HS-27A (cell line): ENCODE measurements at places on chromosomes 3 and 15.

DNA sequence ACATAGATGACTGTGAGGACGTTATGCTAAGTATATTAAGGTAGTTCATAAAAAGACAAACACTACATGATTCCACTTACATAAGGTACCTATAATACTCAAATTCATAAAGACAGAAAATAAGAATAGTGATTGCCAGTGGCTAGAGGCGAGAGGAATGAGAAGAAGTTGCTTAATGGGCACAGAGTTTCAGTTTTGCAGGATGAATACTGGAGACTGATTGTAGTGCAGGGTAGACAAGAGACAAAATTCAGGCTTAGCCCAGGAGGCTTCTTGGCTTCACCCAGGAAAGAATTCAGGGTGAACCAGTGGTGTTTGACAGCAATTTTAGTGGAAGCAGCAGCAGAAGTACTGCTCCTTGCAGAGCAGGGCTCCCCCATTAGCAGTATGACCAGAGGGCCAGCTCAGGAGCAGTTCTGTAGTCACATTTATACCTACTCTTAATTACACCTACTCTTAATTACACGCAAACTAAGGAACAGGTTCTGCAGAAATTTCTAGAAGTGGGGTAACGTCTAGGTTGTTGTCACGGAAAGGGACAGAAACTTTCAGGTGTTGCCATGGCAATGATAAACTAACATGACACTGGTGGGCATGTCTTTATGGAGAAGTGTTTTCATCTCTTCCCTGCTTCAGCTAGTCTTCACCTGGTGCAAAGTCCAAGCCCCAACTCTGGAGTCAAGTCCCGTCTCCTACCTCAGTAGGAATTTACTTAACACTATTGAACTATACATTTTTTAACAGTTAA lies 55.2 kb downstream of the TBL1XR1 start:
- DNase-seq: no peak

GRCh38 chr3:197748597-197749314 lies 927 bp upstream of the FYTTD1 start:
- no peak for DNase-seq

- no peak for DNase-seq
Observed at GRCh38 chr3:124831628-124832199, 55.5 kb downstream of the ITGB5 start.

GRCh38 chr15:56821721-56822425 lies 88.6 kb upstream of the ZNF280D start:
- no peak for DNase-seq

DNA sequence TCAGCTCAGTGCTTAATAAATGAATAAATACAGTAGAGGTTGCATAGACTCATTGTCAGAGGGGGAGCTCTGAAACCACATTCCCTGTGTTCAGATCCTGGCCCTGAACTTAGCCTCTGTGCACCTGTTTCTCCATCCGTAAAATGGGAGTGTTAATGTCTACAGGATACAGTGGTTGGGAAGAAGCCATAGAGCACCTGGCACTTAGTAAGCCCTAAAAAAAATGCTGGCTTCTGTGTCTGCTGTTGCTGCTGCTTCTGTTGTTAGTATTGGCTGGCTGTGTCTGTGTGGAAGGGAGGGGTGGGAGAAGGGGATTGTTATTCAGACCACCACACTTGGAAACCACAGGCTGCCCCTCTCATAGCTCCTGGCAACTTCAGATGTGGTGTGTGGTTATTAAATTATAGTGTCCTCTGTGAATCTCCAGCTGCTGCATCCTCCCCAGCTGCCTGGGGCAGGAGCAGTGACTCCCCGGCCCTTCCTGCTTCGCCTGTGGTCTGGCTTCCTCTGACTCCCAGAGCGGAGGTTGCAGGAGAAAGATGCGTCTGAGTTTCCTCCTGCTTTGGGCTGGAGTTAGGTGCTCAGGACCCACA lies 31.0 kb downstream of the FGD5 start:
- DNase-seq: no peak

DNA sequence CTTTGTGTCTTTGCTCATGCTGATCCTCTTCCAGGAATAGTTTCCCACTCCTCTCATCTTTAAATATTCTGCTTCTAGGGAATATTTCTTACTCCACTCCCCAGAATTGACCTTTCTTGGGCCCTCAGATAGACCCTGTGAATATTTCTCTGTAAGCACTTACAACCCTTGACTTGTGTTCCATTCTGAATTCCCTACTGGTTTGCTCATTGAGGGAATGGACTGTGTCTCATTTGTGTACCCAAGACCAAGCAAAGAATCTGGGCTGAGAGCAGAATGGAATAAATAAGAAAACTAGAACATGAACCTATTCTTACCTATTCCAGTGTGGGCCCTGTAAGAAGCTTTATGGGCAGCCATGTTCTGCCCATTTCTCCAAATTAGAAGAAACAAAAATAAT lies 72.7 kb upstream of the TSPAN3 start:
- DNase-seq: no peak

DNA sequence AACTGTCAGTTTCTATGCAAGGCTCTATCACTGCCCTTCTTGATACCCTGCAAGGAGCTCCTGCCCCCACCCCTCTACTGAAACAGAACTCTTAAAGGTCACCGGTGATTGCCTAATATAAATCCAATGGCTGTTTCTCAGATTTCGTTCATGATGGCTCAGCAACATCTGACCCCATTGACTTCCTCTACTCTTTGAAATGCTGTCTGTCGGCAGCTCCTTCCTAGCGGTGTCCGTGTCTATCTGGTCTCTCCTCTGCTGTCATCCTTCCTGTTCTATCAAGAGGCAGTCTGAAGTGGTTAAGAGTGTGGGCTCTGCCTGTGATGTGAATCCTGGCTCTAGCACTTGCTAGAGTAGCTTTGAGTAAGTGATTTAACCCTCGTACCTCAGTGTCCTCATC lies 5.5 kb downstream of the TMEM266 start:
- DNase-seq: no peak

DNA sequence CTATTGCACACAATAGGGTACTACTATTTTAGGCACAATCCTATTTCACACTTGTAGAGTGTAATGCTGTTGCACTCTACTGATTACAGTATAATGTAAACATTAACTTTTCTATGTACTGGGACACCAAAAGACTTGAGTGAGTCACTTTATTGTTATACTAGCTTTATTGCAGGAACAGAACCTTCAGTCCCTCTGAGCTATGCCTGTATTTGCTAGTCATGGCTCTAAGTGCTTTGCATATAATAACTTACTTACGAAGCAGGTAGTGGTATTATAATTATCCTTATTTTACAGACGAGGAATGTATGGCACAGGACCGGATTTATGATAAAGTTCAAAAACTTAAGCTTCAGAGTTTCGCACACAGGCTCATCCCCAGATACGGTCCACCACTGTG lies 106.6 kb upstream of the SLC6A6 start:
- no peak for DNase-seq

DNA sequence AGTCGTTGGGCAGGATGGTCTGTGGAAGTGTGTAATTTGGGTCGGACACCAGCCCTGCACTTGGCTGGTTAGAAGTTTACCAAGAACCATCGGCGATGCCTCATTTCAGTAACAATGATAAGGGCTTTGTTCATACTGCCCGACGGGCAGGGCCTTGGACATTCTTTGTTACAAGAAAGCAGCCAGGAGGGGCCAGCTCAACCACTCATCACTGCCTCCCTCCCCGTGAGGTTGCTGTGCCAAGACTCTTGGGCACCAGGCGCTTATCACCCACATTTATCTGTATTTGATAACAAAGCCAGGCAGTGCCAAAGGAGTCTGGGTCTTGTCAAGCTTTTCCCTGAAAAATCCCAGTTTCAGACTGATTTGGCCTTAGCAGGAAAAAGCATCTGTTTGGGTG lies 235.0 kb downstream of the ADAMTS17 start:
- DNase-seq: no peak

- no peak for DNase-seq
Observed at GRCh38 chr15:92925454-92925853, 25.3 kb downstream of the CHD2 start.

DNA sequence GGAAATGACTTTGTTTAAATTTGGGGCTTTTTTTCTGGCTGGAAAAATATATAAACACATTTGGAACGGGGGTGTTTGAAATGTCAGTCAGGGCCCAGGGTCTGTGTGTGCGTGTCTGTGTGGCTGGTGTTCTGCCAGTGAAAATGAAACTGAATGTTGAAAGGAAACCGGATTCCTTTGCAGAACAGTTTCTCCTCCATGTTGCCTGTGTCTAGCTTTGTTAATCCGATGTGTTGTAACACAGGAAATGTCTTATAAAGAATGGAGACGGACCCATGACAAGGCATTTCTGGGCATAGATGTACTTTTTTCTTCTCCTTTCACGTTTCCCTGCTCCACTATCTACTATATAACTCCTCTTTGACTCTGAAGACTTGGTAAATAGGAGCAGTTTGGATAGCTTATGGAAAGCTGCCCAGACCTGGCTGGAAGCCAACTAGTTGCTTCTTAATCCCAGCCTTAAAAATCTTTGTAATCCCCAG lies 2.8 kb downstream of the SQOR start:
- no peak for DNase-seq

- no peak for DNase-seq
Observed at GRCh38 chr15:48190932-48191573, 412 bp upstream of the CTXN2 start.

GRCh38 chr3:180416111-180416594 lies 185.8 kb upstream of the TTC14 start:
- DNase-seq: no peak

GRCh38 chr3:25971736-25972135 lies 181.8 kb downstream of the OXSM start:
- DNase-seq: no peak

DNA sequence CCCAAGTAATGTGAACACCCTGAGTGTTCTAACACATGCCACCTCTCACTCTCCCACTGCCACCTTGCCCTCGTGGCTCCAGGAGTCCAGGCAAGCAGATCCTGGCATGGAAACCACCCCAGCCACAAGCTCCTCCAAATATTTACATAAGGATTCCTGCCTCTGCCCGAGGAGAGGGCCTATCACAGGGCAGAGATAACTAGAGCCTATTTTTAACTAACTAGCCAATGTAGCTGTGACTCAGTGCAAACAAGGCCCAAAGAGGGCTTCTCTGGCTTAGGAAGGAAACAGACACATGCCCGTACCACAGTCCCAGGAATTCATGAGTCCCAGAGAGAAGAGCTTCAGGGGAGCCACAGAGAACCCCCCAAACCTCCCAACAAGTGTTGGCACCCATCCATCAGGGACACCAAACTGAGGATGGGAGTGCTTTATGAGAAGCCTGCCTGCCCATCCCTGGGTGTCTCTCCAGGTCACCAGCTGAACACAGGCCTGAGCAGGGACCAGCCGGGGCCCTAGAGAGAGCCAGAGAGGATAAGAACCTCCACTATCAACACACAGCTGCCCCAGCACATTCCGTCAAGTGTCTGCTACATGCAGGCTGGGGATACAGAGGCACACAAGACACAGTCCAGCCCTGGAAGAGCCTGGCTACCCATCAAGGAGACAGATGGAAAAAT lies 9.2 kb downstream of the FYCO1 start:
- DNase-seq: peak; percentile 74

GRCh38 chr15:76904461-76905012 lies 603 bp downstream of the SCAPER start:
- no peak for DNase-seq

DNA sequence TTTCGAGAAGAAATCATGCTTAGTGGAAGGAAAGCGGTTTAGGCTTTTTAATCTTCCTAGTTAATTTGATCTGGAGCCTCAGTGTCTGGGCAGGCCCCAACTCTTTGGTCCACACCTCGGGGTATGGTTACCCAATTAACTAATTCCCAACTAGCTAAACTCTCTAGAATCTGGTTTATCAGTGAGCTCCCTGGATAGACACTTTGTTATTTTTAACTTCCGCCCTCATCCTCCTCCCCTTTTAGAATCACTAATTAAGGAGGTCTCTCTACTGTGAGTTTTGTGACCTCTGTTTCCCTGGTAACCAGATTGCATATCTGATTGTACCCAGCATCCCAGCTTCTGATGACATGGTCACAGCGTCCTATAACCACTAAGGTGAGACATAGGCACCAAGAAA lies 112.2 kb downstream of the RARB start:
- no peak for DNase-seq

GRCh38 chr15:56528136-56528535 lies 63.2 kb upstream of the MNS1 start:
- no peak for DNase-seq

- no peak for DNase-seq
Observed at GRCh38 chr15:28096411-28096669, 2.8 kb downstream of the OCA2 start.

DNA sequence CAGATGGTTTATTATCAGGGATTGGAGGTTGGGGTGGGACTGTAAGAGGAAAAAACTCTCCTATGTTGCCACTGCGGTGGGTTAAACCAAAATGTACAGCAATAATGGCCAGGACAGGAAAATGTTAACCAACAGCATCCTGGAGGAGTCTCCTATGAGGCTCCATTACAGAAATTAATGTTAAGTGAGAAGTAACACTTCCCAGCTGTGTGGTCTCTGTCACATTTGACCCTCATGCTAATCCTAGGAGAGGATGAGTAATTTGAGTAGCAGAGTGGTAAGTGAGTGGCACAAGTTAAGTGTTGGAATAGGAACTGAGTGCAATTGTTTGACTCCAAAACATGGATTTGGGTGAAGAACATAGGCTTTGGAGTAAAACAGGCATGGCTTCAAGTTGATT lies 39.0 kb downstream of the ARHGEF3 start:
- no peak for DNase-seq

- DNase-seq: no peak
Observed at GRCh38 chr3:28718074-28718849, 369.6 kb upstream of the AZI2 start.

DNA sequence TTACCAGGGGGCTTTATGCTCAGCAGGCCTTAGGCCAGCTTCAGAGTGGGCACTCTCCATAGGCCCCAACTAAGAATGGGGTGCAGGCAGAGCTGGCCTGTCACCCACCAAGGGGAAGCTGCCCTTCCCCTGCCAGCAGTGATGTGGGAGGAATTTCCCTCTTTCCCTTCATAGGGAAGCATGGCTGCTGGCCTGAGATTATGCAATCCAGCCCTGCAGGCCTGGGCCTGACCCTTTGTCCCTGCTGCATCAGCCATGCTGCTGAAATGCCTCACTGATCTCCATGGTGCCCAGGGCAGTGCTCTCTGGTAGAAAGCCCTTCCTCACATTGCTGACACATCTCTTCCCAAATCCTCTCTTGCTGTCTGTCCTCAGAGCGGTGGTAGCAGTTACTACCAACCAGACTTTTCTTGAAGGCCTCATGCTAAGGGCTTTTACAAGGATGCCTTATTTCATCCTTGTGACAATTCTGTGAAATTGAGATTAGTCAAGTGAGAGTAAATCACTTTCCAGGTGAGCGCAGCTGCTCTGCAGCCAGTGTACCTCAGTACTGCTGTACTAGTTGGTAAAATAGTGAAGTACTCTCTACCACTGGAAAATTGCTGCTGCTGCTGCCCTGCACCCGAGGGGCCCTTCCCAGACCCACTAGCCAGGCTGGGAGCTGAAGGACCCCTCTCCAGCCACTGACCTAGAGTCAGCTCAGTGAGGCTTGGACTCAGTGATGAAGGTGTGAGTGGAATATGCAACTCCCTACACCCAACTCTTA lies 33.8 kb downstream of the MRAS start:
- DNase-seq: no peak
